ENCODE measurements at places on chromosomes 6 and 20.

DNA sequence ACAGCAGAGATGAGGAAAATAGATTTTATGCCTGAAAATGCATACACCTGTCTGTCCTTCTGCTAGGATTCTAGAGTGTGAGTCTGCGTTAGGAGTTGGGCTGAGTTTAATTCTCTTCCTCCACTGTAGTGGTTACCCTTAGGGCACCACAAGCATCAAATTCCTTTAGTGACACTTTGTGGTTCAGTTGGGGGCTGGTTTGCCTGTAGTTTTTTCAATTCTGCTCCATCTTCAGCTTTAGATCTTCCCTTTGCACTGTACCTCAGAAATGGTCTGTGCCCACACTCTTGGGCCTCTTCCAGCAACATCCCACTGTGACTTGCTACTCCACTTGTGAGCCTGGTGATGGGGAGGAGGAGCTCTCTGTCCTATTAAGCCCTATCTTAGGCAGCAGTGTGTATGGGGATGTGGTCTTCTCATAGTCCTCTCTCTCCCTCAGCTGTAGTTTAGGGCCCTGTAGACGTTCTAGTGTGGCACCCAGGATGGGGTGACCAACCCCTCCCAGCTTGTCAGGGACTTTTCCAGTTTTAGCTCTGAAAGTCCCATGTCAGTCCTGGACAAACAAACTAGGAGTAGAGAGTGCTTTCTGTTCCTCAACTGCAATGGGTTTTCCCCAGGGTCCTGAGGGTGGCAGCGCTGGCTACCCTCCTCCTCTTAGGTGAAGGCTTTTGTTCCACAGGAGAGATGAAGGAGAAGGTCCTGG, 19.7 kb upstream of the OGFRL1 start:
- H3K36me3 ChIP-seq = no peaks in the 10 kb centered on the region
- no peaks in the 10 kb centered on the region for H3K4me1 ChIP-seq
- DNase-seq = no peak
- no peak overlapping the region for H3K27ac ChIP-seq
- H3K27me3 ChIP-seq = no peaks in the 10 kb centered on the region
- H3K4me3 ChIP-seq = no peak overlapping the region

- H3K4me3 ChIP-seq = no peak overlapping the region
- no peak overlapping the region for H3K27ac ChIP-seq
- H3K36me3 ChIP-seq = no peaks in the 10 kb centered on the region
- no peaks in the 10 kb centered on the region for H3K27me3 ChIP-seq
Observed at GRCh38 chr6:110093981-110094380, 85.5 kb downstream of the WASF1 start.

GRCh38 chr20:4227085-4227821, 211.9 kb upstream of the RNF24 start:
- DNase-seq = no peak
- peak overlapping the region; percentile 89 for H3K27ac ChIP-seq
- H3K36me3 ChIP-seq = no peaks in the 10 kb centered on the region
- H3K4me1 ChIP-seq = no peaks in the 10 kb centered on the region

DNA sequence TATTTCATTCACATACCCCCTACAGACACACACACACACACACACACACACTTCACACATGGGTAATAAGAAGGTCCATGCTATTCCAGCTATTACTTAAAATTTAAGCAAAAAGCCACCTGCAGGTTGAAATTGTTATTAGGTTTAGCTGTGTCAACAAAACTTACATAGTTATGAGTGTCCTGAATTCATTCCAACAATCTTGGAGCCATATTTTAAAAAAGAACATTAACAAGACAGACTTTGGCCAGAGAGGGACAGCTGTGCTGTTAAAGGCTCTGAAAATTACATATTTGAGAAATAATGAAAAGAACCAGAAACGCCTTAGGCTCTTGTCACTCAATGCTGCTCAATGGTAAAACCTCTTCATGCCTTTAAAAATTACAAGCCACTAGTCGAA, 455.3 kb downstream of the EPM2A start:
- no peak for DNase-seq
- H3K36me3 ChIP-seq = no peaks in the 10 kb centered on the region
- no peak overlapping the region for H3K27ac ChIP-seq
- H3K4me1 ChIP-seq = no peaks in the 10 kb centered on the region
- no peaks in the 10 kb centered on the region for H3K27me3 ChIP-seq

- DNase-seq = no peak
- no peaks in the 10 kb centered on the region for H3K36me3 ChIP-seq
- H3K27ac ChIP-seq = no peak overlapping the region
- no peak overlapping the region for H3K4me3 ChIP-seq
Observed at GRCh38 chr6:43878823-43879495, 108.9 kb downstream of the VEGFA start.
